Fibroblast of gingiva (primary cell): ENCODE measurements at places on chromosomes 16 and 17.

DNA sequence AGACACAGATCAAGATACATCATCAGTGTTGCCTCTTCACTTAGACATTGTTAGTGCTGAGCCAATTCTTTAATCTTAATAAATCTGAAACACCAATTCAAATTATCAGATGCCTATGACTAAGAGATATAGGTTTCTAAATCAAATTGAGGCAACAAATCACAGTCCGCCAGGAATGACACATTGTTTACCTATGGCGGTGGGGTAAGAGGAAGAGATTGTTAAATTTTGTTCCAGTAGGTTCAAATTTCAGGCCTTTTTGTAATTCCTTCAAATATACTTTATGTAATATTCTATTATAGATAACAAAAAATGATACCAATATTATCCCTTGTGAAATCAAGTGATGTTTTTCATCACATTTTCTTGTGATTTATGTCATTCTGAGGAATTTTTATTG is 145.9 kb downstream of the CDH8 start:
- no peak for DNase-seq

- no peak for DNase-seq
Measured at GRCh38 chr16:13921328-13921727, 1.4 kb downstream of the ERCC4 start.

- DNase-seq = no peak
Measured at GRCh38 chr17:19445105-19445504, 34.1 kb downstream of the RNF112 start.

GRCh38 chr17:29838961-29839360 is 91.1 kb downstream of the SSH2 start:
- DNase-seq = peak; percentile 49

DNA sequence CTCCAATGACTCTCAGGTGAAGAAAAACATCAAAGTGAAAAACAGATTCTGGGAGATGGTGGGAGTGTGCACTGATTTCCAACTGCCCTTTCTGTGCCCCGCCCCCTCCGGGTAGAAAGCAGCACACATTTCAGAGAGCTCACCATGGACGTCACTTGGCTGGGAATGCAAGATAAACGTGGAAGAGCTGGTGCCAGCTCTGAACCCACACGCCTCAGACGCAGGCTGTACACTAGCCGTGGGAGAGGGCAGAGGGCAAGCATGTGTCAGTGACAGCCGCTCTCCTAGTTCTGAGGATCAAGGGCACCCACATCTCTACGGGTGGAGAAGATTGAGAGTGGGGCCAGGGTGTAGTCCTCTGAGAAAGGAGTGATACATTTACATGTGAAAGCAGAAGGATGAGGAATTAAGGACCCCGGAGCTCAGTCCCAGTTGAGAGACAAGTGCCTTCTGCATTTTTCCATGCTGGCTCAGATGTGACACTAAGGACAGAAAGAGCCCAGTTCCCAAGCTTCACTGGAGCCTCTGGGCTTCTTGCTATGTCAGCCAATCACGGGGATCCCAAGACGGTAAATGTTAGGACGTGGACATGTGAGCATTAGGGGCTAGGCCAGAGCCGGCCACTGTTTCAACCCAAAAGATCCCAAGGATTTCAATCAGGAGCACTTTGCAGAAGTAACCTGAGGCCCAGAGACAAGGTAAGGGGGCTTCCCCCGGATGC is 101.3 kb downstream of the ZFHX3 start:
- no peak for DNase-seq
